Esophagus squamous epithelium (tissue), 5 donors: ENCODE measurements at places on chromosomes 6 and 20. TPM values are rescaled to one million over a fixed set of nuclear protein-coding genes. Genes with fewer than 3 reads are reported as not detected.

DNA sequence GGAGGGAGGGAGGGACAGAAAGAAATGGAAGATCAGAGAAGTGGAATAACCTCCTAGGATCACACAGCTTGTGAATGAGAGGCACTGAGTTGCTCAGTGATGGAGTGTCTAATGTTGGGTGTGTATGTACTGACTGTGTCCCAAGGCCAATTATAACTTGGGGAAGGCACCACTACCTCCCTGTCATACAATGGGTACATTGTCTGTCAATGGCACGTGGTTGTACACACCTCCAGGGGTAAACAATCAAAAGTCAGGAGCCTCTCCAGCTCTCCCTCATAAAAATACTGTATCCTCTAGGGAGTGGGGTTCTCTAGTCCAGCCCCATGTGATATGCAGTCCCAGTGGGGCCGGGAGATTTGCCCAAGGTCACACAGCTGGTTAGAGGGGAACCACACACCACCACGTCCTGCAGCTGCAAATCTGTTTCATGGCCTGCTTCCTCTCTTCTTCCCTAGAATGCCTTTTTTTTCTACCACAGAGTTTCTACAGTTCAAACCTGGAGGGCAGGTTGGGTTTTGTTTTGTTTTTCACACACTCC is 112.5 kb downstream of the SNX5 start:
- no peak for DNase-seq

DNA sequence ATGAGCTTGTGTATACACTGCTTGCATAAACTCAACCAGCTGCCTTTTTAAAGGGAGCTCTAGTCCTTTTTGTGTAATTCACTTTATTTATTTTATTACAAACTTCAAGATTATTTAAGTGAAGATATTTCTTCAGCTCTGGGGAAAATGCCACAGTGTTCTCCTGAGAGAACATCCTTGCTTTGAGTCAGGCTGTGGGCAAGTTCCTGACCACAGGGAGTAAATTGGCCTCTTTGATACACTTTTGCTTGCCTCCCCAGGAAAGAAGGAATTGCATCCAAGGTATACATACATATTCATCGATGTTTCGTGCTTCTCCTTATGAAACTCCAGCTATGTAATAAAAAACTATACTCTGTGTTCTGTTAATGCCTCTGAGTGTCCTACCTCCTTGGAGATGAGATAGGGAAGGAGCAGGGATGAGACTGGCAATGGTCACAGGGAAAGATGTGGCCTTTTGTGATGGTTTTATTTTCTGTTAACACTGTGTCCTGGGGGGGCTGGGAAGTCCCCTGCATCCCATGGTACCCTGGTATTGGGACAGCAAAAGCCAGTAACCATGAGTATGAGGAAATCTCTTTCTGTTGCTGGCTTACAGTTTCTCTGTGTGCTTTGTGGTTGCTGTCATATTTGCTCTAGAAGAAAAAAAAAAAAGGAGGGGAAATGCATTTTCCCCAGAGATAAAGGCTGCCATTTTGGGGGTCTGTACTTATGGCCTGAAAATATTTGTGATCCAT is 15.3 kb downstream of the TNFAIP3 start:
- DNase-seq, result no peak

- no peak for DNase-seq
These were observed 130.4 kb upstream of the PREP start for GRCh38 chr6:105533301-105533700.

DNA sequence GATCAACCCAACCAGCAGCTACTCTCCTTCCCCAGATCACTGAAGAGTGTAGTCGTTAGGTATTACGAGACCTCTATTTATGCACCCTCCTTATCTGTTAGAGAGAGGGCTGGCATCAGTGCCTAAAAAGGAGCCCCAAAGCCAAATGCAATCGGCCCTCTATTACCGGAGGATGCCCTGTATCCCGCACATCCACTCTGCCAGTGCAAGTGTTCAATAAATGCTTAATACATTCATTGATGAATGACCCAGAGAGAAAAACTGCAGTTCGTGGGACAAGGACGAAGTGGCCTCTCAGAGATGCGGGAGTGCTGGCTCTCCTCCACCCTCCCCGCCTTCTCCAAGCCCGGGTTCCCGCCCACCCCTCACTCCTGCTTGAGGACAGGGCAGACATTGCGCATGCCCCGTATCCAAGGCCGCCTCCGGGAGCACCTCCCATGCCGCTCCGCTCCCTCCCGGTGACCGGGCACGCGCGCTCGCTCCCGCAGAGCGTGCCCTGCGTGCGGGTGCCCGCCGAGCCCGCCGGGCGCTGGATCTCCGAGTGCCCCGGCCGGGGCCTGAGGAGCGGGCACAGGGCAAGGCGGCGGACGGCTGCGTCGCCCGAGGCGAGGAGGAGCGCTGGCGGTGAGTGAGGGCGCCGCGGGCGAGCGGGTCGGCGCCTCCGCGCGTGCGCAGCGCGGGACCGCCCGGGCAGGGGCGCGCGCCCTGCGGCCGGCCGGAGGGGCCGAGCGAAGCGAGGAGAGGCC is 27.2 kb upstream of the BTBD3 start:
- DNase-seq, result no peak

GRCh38 chr20:56730996-56731395 is 101.9 kb downstream of the TFAP2C start:
- no peak for DNase-seq

TOX2 gene
- 3.2 TPM for total RNA-seq

GRCh38 chr20:48287021-48287494 is 501.8 kb upstream of the SULF2 start:
- no peak for DNase-seq

GRCh38 chr6:141562186-141562811 is 570.4 kb upstream of the GJE1 start:
- DNase-seq, result no peak

OOEP gene
- total RNA-seq, result 0.35 TPM

MYH7B gene
- 0.19 TPM for total RNA-seq
